ENCODE measurements at places on chromosomes 16 and 17.

- no peak for DNase-seq
Measured at GRCh38 chr17:72594248-72594647, 473.4 kb downstream of the SOX9 start.

DNA sequence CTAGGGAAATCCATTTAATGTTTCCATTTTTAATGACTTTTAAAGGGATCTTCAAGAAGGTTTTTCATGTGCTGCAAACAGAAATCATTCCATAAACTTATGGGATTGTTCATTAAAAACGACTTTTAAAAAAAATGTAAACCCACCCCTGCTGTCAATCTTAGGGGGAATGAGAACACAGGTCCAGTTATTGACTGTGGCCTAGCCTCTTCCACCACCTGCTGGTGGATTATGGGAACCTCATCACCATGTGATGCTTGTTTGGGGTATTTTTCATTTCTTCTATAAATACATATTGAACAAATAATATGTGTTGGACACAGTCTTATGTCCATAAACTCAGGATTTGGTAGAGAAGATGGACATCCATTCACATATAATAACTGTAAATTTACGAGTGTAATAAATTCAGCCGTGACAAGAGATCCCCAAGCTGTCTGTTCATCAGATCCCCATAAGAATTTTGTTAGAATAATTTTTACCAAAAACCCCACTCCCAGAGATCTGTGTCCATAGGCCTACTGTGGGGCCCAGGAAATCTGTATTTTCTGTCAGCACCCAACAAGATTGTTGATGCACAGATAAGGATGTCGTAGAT, 42.0 kb upstream of the TMC5 start:
- no peak for DNase-seq

DNA sequence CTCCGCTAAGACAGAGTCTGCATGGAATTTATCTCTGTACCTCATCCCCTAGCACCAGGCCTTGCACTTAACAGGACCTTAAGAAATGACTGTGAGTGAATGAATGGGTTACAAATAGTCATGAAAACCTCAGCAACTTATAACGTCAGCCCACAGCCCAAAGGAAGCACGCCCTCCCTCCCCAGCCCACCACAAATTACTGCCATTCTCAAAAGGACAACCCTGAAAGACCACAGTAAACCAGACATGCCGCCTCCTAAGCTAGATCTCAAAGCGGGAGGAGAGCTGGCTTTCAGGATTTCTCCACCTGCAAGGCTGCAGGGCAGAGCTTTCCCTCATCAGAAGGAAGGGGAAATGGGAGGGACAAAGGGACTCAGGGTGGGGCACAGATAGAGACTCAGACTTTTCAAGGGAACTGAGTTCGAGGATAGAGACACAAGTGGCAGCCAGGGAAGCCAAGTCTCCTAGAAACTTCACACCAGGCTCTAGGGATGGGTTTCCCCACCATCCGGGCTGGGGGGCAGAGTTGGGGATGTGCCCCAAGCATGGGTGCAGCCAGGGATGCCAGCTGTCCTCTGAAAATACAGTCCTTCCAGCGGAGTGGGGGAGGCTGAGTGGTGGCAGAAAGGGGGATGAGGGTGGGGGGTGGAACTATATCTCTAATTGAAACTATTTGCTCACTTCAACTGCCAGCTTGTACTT, 56.7 kb downstream of the PLXDC1 start:
- no peak for DNase-seq

- DNase-seq, result no peak
Measured at GRCh38 chr16:2299915-2300192, 31.9 kb upstream of the RNPS1 start.

GRCh38 chr16:85512808-85513115, 100.4 kb upstream of the GSE1 start:
- DNase-seq, result no peak

DNA sequence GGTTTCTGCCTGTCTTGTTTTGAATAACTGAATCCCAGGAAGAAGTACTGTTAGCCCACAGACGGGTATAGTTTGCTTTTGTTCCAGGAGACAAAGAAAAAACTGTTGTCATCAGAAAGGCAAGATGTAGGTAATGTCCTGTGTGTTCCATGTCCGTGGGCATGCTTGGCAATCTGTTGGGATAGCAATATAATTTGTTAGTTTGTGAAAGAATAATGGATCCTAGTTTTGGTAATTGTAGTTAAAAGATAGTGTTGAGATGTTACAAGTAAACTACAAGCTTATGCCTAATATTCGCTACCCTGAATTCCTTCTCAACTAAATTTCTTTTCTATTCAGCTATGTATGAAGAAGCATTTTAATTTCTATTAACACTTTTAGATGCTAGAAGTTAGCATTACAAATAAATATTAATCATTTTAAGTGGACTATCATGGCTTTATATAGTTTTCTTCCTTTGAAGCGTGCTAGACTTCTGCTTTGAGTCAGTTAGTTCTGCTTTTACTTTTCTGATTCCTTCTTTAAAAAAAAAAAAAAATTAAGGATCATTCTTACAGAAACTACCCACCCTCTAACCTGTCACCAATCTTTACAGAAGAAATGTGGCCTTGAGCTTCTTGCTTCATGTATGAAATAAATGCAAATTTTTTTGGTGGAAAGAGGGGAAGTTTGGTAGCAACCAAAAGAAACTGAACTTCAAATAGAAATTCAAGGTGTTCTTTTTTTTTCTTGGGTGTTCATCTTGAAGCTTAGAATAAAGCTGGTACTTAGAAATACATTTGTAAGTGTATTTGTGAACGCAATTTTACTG, 2.4 kb downstream of the EVI2A start:
- no peak for DNase-seq

GRCh38 chr17:58535431-58535830, 21.0 kb upstream of the MTMR4 start:
- DNase-seq, result no peak

- DNase-seq, result no peak
Measured at GRCh38 chr16:68869492-68870088, 26.3 kb downstream of the TANGO6 start.

DNA sequence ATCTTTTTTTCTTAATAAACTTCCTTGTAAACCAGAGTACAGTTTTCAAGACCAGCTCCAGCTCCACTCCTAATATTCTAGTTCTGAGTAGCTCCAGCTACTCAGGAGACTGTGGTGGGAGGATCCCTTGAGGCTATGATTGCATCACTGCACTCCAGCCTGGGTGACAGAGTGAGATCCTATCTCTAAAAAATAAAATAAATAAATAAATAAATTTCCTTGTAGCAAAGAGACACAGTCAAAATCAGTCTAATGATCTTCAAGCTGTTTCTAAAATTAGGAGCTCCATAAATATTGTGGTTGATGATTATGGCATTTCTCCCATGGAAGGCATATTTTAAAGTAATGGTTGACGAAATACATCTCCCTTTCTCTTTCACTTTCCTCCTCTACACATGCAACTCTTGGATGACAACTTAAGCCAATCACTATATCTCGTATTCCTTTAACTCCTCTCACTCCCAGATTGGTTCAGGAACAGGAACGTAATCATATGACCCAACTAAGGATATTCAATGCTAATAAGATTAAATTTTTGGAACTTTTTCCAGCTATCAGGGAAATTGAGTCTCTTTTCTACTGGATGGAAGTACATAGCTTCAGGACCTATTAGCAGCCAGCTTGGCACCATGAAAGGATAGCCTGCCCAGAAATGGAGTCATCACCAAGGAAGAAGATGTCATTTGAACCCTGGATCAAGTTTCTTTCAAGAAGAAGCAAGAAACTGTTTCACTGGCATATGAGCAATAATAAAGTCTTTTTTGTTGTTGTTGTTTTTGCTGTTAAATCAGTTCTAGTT, 42.1 kb upstream of the TAOK1 start:
- DNase-seq, result no peak

DNA sequence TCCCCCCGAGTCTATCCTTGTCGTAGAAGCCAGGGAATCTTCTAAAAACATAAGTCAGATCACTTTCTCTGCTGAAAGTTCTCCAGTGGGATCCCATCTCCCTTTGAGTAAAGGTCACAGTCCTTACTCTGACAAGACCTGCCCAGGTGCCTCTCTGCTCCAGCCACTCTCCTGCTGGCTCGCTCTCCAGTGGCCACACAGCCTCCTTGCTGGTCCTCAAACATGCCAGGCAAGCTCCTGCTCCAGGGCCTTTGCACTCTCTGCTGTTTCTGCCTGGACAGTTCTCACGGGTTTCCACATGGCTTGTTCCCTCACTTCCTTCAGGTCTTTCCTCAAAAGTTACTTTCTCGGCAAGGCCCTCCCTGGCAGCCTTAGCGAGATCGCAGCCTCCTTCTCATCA, 3.4 kb downstream of the B9D1 start:
- no peak for DNase-seq

GRCh38 chr17:81514489-81514738, 1.8 kb upstream of the ACTG1 start:
- DNase-seq, result no peak

- DNase-seq, result no peak
Measured at GRCh38 chr16:14286368-14287230, 215.5 kb downstream of the MRTFB start.

- DNase-seq, result no peak
Measured at GRCh38 chr16:11669380-11670146, 1.3 kb downstream of the SNN start.
